Hematopoietic multipotent progenitor cell (in vitro differentiated cells): ENCODE measurements at places on chromosomes 16 and 17.

- DNase-seq: no peak
Measured at GRCh38 chr17:39009581-39010001, 42.4 kb upstream of the FBXO47 start.

DNA sequence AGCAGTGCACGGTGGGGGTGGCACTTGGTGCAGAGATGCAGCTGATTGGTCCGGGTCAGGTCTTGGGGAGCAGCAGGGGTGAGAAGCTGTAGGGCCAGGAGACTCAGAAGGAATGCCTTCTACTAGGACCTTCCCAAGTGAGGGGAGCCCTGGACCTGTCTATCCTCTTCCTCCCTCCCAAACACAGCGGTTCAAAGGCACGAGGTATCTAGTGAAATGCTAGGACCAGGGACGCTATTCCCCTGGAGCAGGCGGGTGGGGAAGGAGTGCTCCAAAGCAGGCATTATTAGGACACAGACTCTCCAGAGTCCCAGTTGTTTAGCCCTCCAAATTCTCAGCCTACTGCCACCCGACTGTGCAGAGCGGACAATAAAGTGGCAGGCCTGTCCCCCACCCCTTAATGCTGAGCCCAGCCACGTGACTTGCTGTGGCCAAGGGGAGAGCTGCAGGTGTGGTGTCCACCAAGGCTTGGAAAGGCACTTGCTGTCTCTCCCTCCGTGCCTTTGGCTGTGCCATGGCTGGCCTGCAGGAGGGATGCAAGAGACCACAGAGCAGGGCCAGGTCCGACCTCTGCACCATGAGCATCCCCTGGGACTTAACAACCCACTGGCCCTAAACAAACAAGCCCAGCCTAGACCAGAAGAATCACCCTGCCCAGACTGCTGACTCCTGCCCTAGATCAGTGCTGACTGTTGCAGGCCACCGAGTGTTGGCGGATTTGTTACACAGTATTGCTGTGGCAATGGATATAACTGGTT lies 97.2 kb downstream of the TBC1D16 start:
- no peak for DNase-seq

GRCh38 chr16:66261826-66262225 lies 104.7 kb upstream of the CDH5 start:
- DNase-seq: no peak

DNA sequence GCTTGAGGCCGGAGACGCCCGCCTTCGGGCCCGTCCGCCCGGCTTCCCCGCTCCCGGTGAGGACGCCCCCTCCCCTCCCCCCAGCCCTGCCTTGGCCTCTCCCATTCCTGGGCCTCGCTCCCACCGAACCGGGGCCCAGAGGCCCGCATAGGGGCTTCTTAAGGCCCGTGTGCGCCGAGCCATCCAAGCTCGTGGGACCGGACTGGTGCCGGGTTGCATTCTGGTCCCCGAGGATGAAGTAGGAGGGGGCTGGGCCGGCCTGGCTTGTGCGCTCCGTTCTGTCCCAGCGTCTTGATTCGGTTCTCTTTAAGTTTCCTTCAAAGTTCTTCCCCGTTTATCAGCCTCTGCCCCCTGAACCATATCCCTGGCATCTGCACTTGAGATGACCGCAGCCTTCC lies 488 bp downstream of the SENP3 start:
- DNase-seq: no peak

- DNase-seq: peak; percentile 74
Measured at GRCh38 chr16:73878611-73879010, 418.0 kb upstream of the PSMD7 start.

DNA sequence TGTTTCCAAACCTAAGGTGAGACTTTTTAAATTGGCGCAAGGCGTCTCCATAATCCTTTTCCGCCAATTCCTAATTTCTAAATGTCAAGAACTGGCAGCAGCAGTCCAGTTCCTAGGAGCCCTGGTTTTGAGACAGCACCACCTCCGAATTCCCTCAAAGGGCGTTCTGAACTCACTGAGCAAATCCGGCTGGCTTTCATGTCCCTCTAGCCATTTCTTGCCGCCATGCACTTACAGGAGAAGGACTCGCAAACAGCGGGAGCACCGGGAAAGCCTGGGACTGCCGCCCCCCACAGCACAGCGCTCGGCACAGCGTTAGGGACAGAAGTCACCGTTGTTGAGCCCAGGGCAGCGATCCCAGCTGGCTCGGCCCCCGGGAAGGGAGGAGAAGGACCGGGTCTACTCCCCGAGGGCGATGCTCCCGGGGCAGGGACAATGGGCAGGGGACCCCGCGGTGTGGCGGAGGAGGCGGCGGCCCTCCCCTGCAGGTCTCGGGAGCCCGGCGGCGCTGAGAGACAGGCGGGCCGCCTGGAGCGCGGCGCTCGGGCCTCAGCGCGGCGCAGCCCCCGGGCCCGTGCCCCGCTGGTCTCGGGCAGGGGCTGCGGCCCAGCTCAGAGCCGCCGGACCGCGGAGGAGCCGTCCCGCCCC lies 545 bp downstream of the ARHGAP17 start:
- no peak for DNase-seq

- no peak for DNase-seq
Measured at GRCh38 chr17:60577147-60577915, 22.7 kb upstream of the PPM1D start.

DNA sequence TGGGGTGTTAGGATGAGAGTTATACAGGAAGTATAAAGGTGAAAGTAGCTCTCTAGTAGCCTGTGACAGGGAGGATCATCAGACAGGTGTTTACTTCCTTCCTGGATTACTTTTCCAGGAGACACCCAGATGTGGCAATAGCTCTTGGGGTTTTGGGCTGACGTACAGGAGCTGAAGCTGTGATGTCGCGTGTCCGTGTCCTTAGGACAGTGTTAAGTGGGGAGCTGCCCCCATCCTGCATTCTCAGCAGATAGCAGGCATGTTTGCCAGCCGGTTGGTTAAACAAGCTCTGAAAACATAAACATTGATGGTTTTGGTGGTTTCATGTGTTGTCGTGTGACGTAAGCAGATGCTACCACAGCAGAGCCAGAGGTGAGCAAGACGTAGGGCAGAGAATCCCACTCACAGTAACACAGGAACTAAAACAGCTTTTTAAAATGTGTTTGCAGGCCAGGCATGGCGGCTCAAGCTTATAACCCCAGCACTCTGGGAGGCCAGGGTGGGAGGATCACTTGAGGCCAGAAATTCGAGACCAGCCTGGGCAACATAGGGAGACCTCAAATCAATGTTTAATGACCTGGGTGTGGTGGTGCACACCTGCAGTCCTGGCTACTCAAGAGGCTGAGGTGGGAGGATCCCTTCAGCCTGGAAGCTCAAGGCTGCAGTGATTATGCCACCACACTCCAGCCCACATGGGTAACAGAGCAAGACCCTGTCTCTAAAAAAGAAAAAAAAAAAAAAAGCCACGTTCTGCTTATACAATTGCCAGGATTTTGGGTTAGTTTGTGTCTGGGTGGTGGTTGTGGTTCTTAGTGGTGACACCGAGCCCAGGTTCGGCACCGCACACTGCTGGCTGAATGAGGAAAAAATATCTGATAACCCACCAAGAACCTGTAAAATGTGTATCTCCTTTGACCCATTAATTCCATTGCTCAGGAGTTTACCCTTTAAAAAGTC lies 18.2 kb upstream of the IL17C start:
- no peak for DNase-seq

DNA sequence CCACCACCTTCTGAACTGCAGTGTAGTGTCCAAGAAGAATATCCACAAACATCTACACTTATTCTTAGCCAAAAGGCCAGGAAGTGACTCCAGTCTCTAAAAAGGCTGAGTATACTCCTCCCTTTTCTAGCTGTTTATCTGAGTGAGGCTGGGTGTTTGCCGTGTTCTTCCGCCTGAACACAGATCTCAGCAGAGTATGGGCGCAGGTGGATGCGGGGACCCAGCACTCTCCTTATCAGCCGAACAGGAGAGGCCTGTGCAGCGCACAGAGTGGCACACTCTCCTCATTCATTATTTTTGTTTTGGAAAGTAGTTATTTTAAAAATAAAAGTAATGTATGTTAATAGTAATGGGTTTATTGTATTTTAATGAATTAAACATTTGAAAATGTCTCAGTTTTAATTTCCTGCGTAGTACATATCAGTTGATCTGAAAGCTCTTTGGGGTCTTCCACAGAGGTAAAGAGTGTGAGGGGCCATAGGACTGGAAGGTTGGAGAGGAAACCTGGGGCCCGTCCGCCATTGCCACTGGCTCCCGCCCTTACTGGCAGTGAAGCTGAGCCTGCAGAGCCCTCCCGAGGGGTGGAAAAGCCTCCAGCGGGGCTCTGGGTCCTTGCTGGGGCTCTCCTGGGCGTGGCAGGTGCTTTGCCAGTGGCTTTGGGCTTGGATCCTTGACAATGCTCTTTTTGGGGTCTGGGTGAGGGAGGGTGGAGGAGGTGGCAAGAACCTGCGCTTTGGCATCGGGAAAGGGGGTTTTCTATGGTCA lies 53.8 kb downstream of the PDPK1 start:
- no peak for DNase-seq

DNA sequence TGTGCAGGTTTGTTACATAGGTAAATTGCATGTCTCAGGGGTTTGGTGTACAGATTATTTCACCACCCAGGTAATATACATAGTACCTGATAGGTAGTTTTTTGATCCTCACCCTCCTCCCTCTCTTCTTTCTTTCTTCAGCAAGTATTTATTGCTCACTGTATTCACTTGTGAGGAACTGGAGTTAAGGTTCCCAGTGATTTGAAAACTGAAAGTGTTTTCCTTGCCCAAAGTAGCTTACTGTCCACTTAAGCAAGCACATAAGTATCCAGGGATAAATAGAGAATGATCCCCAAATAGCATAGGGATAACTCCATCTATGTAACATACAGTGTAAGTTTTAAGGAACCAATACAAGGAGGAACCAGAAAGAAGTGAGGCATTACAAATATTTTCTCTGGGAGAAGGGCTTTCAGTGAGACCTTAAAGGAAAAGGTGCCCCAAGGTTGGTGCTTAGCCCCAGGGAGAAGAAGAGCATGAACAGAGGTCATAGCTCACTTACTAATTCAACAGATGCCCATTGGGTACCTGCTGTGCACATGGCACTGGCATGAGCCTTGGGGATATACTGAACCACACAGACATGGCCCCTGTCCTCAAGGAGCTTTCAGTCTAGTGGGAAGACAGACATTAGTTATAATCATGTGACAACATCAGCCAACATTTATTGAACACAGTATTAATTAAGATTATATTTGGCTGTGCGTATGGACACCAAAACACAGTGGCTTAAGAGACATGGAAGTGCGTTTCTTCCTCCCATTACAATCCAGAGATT lies 17.0 kb downstream of the MYL4 start:
- no peak for DNase-seq

- DNase-seq: no peak
Measured at GRCh38 chr17:1188812-1189504, 9.2 kb upstream of the ABR start.

DNA sequence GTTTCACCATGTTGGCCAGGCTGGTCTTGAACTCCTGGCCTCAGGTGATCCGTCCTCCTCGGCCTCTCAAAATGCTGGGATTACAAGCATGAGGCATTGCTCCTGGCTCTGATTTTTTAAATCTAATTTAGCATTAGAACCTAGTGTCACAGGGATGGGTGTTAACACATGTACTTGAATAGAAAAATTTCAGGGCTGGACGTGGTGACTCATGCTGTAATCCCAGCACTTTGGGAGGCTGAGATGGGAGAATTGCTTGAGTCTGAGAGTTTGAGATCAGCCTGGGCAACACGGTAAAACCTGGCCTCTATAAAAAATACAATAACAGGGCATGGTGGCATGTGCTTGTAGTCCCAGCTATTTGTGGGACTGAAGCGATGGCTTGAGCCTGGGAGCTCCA lies 6.0 kb upstream of the RNF135 start:
- no peak for DNase-seq

DNA sequence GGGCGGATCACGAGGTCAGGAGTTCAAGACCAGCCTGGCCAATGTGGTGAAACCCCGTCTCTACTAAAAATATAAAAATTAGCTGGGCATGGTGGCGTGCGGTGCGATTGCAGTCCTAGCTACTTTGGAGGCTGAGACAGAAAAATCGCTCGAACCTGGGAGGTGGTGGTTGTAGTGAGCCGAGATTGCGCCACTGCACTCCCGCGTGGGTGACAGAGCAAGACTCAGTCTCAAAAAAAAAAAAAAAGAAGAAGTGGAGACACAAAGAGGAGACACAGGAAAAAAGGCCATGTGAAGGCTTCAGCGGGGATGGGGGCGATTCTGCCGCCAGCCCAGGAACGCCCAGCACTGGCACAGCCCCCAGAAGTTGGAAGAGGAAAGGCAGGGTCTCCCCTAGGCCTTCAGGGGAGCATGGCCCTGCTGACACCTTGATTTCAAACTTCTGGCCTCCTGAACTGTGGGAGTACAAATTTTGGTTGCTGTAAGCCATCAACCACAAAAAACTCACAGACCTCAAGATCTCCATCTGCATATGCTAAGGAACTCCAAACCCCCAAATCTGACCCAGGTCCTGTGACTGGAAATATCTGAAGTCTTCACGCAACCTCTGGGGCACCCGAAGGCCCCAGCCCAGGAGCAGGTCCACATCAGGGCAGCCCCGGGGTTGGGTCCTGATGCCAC lies 7.0 kb downstream of the SGSH start:
- peak; percentile 37 for DNase-seq

DNA sequence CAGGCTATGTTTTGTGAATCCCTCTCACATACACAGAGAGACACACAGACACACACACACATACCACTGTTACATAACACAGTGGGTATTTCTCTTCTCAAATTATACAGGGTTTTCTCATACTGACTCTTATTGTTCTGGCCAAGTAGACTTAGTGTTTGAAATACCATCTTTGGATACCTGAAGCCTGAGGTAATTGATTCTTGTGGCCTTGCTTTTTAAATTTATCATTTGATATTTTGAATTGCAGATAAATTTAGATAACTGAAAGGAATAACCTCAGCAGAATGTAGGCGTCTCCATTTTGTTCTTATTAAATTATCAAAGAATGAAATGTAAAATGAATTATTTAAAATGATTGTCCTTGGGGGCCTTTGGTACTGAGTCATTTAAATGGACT lies 223.8 kb downstream of the LGALS9B start:
- DNase-seq: no peak

DNA sequence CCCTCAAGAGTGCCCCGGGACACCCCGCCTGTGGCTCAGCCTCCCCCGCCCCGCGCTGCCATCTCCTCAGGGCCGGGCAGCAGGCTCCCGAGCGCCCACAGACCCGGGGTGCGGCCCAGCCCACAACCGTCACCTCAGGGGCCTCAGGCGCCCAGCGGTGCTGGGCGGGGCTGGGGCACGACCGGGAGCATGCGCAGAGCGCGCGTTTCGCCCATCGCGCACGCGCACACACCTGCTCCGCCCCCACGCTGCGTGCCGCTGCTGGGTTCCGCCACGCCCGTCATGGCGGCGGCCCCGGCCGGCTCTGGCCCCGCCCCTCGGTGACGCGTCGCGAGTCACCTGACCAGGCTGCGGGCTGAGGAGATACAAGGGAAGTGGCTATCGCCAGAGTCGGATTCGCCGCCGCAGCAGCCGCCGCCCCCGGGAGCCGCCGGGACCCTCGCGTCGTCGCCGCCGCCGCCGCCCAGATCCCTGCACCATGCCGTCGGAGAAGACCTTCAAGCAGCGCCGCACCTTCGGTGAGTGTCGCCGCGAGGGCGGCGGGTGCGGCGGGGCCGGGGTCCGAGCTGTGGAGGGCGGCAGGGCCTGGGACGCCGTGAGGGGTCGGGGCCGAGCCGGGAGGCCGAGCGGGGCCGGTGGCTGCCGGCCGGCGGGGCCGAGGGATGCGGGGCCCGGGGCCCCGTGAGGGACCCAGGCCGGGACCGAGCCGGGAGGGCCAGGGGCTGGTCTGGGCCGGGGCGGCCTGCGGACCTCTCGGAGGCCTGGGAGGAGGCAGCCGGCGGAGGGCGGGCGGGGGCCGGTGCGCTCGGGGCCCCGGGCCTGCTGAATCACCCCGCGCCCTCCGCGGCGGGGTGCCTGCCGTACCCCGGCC lies at the start of gene MAP1LC3B:
TSS of gene MAP1LC3B (plus strand) at position 387 of the 871 bp plus-strand sequence. CDS start at position 479, 92 bp downstream.
- peak; percentile 95 for DNase-seq
